B cell (primary cell): ENCODE measurements at places on chromosomes 6 and 20. TPM values are rescaled to one million over a fixed set of nuclear protein-coding genes. Genes with fewer than 3 reads are reported as not detected.
A peak's percentile ranks its signal among the peaks of the same experiment; 100 is the strongest.

Gene NOX3
- polyA plus RNA-seq = not detected in 2 replicates

GRCh38 chr6:31366693-31367470 is 9.9 kb upstream of the HLA-B start:
- DNase-seq = peak; percentile 94

DNA sequence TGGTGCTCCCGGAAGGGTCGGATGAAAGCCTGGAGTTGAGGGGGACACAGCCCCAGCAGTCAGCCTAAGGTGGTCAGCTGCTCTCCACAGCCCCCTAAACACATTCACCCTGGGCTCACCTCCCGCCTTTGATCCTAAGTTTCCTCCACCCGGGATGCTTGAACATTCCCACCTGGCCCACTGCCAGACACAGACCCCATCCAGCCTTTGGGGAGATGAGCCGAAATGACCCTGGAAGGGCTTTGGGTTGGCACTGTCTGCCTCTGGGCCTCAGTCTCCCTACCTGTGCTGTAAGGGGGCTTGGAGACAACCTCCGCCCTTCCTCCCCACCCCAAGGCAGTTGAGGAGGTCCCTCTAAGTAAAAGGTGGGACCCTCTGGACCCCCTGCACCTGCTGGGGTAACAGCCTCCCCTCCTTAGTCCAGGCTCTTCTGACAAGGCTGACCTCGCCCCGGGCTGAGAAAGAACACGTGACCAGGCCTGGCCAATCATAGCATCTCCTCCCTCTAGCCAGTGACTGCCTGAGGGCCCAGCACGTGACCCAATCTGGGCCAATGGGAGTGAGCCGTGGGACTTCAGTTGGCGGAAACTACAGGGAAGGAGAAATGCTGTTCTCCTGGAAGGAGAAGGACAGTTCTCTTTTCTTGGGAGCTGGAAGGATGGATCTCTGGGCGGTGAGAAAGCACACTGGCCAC is 16.9 kb upstream of the UBE2V1 start:
- DNase-seq = no peak

Gene NRSN2
- 3.5 and 5.0 TPM in 2 replicates for polyA plus RNA-seq
